ENCODE measurements at places on chromosomes 1 and 21. TPM values are rescaled to one million over a fixed set of nuclear protein-coding genes. Genes with fewer than 3 reads are reported as not detected.

The TINAGL1 gene
- total RNA-seq: 149 TPM

GRCh38 chr1:80656641-80657040 lies 1144.1 kb upstream of the ADGRL2 start:
- no peak for DNase-seq

DNA sequence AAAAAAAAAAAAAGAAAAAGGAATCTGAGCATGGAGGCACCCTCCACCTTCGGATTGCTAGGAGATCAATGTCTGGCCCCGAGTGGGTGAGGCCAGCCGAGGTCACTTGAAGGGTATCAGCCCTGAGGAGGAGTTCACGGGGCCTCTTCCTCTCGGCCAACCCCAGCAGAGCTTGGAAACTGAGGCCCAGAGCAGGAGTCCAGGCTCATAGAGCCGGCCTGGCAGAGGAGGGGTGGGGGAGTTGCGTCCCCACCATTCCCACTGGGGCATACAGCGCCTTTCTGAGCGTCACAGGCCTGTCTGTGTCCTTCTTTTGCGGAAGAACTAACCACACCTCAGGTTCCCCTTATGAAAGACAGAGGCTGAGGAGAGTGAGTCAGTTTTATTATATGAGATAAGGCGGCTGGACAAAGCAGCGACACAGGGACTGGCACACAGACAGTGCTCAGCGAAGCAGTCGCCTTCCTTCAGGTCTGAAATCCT lies 17.1 kb upstream of the EPHA2 start:
- DNase-seq: no peak

DNA sequence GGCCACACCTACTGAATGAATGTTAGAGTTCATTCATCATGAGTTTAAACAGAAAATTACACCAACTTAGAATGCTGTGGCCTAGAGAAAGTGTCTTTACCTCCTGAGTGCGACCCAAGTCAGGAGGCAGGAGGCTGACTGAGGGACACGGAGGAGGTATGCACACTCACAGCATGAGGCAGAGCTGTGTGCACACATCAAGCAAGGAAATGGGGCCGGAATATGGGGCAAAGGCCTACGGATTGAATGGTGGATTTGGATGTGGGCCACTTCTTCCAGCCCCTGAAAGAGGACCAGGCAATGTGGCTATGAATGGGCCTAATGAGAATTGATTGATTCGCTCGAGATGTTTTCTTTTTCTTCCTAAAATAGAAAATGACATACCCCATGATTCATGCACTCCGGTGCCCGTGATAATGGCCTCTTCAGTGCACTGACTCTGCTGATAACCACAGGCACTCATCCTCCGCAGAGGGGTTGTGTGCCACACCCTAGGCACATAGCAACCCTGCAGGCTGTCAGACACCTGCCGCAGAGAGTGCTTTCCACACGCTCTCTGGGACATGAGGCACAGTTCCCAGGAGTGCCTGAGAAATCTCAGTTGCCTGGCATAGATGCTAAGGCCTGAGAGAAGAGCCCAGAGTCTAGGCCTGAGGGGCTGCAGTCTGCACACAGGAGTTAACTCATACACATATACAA lies 155.5 kb downstream of the GLUL start:
- peak; percentile 2 for DNase-seq

Measured in kidney epithelial cell (primary cell).